ENCODE measurements at places on chromosomes 16 and 17.
A peak's percentile ranks its signal among the peaks of the same experiment; 100 is the strongest.

- DNase-seq: no peak
These were observed 245.9 kb downstream of the XYLT1 start for GRCh38 chr16:17224879-17225281.

DNA sequence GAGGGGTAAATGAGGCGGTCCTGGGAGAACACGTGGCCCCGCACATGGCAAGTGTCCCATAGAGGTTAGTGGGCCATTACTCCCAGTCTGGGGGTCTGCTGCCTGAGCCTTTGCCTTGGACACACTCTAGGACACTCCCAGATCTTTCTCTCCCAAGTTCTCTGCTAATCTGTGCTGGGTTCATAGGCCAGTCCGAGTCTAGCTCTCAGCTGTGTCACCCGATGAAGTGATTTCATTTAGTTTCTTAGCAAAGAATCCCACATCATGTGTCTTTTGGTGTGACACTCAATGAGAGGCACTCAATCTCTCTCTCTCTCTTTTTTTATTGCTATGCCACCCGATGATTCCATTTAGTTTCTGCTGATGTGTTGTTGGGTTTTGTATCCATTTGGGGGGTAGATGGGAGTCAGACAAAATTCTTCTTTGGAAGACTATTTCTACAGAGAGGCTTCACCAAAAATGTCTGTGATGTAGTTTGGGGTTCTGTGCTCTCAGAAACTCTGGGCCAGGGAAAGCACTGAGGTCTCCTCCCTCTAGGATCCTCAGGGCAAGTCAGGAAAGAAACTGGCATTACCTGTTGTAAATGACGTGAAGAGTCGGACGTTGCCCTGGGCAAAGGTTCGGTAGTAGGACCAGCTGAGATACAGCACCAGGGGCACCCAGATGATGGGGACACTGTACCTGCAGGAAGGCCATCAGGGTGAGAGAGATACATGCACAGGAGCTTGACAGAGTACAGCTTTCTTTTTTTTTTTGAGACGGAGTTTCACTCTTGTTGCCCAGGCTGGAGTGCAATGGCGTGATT, 25.2 kb upstream of the MLKL start:
- DNase-seq: no peak

- no peak for DNase-seq
These were observed 33.3 kb downstream of the BAHCC1 start for GRCh38 chr17:81428516-81428915.

DNA sequence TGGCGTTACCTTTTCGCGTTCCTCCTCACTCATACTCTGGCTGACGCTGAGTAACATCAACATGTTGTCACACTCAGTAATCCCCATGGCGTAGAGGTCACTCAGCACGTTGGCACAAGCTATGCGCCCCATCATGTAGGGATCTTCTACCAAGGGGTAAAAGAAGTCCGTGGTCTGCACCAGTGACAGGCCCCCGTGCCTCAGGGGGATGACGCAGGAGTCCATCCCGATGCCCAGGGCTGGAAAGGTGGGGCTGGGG, 596 bp downstream of the SEPHS2 start:
- DNase-seq: no peak

- DNase-seq: no peak
These were observed at the start of gene IL17C for GRCh38 chr16:88638323-88639230. Gene IL17C, plus strand, starts transcription at chr16:88638572. Its CDS starts 70 bp downstream, at chr16:88638642.

- no peak for DNase-seq
These were observed 38.8 kb upstream of the HOXB13 start for GRCh38 chr17:48767263-48767774.

DNA sequence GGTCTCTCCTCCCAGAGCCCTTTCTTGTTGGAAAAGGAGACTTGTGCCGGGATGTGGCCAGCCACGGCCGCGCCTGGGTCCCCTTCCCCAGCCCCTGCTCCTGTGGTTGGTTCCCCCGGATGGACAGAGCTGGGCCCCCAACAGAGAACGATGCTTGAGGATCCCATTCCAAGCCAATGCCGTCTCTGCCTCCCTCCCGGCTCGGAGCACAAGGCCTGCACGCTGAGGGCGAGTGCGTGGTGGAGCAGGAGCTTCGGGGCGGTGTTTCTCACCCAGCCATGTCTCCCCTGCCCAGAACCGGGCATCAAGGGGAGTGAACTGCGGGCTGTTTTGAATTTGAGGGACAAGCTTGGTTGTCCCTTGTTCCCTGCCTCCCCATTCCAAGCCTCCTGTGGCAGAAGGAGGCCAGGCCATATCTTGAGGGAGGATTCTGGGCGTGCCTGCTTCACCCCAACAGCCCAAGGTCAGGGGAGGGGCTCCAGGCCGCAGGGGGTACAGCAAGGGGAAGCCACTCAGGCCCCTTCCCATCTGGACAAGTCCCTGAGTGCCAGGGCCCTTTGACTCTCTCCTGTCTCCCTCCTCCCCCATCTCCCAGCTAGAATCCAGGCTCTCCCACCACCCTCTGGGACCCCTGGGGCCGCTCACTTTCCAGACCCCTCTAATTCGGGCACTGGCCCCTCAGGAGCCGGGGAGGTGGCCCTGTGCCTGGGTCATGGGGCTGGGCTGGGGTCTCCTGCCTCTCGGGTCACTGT, 43.6 kb downstream of the SOCS3 start:
- DNase-seq: no peak

- DNase-seq: no peak
These were observed 170.3 kb downstream of the FOXL1 start for GRCh38 chr16:86748652-86749051.

- no peak for DNase-seq
These were observed 14.8 kb downstream of the PSMD3 start for GRCh38 chr17:39995438-39995837.

DNA sequence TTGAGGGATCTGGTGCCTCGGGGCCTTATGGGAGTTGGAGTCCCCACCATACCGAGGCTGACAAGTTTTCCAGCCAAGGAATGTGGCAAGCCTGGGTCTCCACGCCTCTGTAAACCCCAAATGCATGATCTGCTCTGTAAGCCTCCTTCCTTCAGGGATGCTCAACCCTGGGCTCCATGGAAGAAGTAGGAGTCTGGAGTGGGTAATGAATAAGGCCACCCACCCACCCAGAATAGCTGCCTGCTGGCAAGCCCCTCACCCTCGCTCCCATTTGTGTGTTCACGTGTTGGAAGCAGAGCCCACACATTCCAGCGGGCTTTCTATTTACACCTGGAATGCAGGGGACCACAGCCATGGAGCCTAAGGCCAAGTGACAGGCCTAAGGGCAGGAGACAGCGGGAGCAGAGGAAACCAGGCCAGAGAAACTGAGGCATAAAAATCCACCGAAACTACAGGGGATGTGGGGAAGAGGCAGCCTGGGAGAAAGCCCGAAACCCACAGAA, 4.4 kb downstream of the DLG4 start:
- no peak for DNase-seq

- peak; percentile 85 for DNase-seq
These were observed 23.8 kb downstream of the DEXI start for GRCh38 chr16:10918294-10919002.

DNA sequence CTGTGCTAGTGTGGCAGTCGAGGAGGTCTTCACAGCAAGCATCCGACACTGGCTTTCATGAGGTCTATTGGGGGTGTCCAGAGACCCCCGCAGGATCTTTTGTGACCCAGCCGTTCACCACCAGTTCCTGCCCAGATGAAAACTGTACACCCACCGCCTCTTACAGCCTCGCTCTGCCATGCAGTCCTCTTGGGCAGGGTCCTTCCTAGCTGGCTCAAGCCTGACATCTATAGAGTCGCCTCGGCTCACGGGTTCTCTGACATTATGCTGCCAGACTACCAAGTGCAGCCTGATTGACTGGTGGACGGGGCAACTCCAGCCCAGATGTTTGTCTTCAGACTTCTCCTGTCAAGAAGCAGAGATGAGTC, 14.6 kb upstream of the CLEC10A start:
- DNase-seq: no peak

GRCh38 chr16:68590201-68590994, 51.3 kb downstream of the ZFP90 start:
- DNase-seq: peak; percentile 34

All from left renal pelvis (tissue), 4 donors.